MM.1S (cell line): ENCODE measurements at places on chromosomes 13 and 19.
A peak's percentile ranks its signal among the peaks of the same experiment; 100 is the strongest.

- no peak for DNase-seq
These were observed 15.3 kb downstream of the ZBTB7A start for GRCh38 chr19:4051175-4052101.

DNA sequence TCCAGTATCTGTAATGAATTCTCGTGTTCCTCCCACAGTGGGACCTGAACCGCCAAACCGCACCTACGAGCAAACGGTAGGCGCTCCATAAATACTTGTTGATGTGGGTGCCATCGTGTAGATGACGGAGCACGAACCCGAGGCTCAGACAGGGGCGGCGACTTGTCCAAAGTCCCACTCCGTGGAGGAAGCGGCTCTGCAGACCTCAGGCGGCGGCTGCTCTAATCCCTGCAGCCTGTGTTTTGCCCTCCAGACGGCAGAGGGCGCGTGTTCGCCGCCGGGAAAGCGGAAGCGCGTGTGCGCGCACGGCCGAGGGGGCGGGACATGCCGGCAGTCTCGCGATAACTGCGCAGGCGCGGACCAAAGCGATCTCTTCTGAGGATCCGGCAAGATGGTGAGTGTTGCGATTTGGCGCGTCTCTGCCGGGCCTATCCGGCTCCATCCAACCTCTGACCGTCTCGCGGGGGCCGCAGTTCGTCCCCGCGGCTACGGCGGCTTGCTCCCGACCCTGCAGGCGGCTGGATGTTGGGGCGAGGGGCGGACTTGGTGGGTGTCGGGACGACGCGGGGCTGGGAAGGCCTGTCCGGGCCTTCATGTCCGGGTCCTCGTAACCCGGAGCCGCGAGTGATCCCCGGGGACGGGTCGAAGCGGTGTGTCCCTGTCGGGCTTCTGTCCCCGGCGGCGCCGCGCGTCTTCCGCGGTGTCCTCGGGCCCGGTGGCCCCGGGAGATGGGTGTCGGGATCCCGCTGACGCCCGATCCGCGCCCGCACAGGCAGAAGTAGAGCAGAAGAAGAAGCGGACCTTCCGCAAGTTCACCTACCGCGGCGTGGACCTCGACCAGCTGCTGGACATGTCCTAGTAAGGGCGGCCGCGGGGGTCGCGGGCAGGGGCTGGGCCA, at the start of gene RPS15:
TSS of gene RPS15 (plus strand) at position 362 of the 898 bp plus-strand sequence. CDS start at position 392, 30 bp downstream.
- DNase-seq, result peak; percentile 98

DNA sequence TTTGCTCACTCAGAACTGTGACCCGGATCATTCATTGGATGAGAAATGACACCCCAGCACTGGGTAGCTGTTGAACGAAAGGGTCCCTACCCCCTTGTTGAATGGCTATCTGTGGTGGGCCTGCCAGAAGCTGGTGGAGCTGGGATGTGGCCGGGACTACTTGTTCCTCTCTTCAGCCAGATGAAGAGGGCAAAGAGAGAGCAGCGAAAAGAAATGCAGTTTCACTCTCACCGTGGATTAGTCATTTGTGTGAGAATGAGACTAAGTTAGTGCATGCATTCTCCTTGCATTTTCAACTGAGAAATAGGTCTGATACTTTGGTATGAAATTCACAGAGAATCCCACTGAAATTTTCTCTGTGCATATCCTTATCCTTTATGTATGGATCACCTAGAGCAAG, 553.1 kb downstream of the IRS2 start:
- DNase-seq, result no peak

- DNase-seq, result peak; percentile 88
These were observed 169.3 kb downstream of the COL4A1 start for GRCh38 chr13:110137680-110138009.

DNA sequence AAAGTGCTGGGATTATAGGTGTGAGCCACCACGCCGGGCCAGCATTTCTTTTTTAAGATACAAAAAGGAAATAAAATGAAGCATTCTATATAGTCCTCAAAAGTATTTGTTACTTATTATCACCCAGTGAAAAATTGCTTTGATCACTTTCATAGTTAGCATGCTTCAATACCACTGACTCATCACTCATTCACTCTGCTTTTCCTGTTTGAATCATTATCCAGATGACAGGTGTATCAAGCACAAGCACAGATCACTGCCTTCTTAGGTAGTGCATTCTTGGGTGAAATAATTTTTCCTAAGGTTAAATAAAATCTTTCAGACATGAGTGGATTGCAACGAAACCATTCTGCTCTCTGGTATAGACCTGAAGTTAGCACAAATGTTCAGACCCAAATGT, 35.8 kb upstream of the SPART start:
- no peak for DNase-seq

DNA sequence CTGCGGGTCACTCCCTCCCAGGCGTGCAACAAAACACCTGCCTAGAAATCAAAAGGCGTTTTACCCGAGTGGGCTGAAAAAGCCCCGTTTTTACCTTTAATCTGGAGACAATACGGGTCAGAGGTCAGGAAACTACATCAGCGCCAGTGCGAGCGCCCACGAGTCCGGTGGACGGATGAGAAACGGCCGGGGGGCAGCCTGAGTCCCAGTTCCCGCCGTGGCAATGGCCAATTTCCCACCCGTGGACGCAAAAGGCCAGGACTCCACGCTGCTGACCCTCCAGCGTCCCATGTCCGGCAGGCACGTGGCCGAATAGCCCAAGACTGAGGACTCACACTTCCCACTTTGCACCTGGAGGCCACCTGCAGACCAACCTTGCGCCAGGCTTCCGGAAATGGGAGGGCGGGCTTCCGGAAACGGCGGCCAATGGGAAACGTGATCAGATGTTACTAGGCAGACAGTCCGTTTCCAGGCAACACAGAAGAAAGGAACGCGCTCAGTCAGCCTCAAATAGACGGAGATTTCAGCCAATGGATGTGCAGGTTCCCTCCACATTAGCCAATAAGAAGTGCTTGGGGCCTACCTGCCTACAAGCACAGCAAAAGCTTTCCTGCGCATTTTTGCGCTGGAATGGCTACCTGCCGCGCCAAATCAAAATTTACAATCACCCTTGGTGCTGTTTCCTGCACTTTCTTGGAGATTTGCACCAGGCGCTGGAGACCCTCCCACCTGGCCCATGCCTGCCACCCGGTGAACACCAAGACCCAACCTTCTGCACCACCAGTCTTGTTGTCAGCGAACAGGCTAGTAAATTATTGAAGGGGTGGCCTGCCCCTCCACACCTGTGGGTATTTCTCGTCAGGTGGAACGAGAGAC, 47.4 kb downstream of the ZFP14 start:
- DNase-seq, result peak; percentile 70

GRCh38 chr19:38211151-38211591, 12.9 kb downstream of the DPF1 start:
- DNase-seq, result no peak

DNA sequence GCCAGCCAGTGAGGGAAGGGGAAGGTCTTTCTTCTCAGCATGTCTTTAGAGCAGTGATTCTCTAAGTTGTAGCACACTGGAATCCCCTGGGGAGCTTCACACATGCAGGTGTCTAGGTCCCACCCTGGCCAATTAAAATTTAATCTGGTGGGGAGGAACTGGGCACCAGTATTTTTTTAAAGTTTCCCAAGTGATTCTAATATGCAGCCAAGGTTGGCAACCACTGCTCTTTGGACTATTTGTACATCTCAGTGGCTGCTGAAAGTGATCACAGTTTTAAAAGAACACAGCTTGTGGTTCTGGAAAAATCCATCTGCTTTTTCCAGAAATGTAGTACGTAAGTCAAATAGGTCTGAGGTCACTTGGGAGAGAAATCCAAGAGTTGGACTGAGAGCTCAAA, 10.7 kb upstream of the KATNAL1 start:
- no peak for DNase-seq

GRCh38 chr13:98780451-98780850, 28.0 kb upstream of the SLC15A1 start:
- no peak for DNase-seq

GRCh38 chr13:21616205-21616866, 12.4 kb upstream of the MICU2 start:
- DNase-seq, result no peak

GRCh38 chr19:45785097-45785496, 2.8 kb upstream of the DMPK start:
- no peak for DNase-seq

DNA sequence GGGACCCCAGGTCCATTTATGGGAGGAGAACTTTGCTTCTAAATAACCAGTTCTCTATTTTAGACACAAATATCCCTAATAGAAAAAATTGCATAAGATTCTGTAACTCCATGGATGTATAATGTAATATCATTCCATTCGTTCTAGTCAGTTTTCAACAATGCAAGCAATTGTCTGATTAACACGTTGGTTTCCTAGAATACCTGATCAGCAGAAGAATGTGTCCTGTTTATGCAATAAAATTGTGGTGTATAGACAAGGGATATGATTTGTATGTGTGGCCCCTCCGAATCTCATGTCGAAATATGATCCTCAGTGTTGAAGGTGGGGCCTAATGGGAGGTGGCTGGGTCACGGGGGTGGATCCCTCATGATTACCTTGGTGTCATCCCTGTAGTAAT, 62.1 kb downstream of the RUBCNL start:
- no peak for DNase-seq

DNA sequence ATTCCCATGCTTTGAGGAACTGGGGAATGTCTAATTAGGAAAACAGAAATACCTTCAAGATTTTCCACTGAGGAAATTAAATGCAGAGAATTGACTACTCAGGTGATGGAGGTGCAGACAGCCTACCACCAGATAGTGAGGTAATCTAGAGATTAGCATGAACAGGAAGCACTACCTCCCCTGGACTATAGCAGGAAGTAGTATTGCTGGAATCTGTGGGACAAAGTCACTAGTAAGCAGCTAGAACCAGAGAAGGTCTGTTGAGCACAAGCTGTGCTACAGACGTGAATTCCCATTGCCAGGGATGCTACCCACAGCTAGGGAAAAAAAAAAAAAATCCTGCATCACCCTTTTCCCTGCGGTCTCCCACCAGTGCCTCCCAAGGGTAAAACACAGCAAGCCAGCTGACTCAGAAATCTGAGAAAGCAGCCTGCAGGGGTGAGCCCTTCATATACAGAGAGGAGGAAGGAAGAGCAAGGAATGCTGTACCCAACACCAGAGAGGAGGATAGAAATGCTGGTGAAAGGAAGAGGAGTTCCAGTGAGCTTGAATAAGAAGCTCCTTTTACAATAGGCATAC, 10.2 kb downstream of the ENOX1 start:
- no peak for DNase-seq

DNA sequence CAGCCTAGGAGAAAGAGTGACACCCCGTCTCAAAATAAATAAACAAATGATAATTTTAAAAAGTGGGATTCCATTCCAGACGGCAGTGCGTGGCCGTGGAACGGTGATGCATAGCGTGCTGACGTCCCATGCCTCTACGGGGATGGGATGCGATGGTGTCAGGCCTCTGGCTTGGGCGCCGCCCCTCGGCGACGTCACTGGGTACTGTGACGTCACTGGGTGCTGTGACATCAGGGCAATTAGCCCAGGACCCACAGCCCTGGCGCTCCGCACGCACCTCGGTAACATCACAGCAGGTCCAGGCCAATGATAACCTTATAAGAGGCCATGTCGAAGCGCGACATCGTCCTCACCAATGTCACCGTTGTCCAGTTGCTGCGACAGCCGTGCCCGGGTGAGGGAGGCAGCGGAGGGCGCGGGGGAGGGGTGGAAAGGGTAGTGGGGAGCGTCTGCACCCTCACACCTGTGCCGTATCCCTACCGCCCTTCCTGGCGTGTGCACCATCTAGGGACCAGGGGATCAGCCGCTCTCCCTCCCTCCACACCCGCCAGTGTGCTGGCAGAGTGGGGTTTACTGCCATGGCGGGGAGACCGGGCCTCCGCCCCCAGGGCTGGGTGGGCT, at the start of gene GAPDHS:
TSS of gene GAPDHS (plus strand) at position 256 of the 621 bp plus-strand sequence. CDS start at position 328, 72 bp downstream.
- no peak for DNase-seq

- no peak for DNase-seq
These were observed 21.6 kb upstream of the C1QTNF9 start for GRCh38 chr13:24287748-24288287.

GRCh38 chr19:49490287-49491029, 3.0 kb downstream of the RPL13A start:
- no peak for DNase-seq

GRCh38 chr19:42253245-42254088, 1.5 kb downstream of the ERF start:
- peak; percentile 48 for DNase-seq

- no peak for DNase-seq
These were observed 46.1 kb downstream of the OXGR1 start for GRCh38 chr13:96948127-96948526.

DNA sequence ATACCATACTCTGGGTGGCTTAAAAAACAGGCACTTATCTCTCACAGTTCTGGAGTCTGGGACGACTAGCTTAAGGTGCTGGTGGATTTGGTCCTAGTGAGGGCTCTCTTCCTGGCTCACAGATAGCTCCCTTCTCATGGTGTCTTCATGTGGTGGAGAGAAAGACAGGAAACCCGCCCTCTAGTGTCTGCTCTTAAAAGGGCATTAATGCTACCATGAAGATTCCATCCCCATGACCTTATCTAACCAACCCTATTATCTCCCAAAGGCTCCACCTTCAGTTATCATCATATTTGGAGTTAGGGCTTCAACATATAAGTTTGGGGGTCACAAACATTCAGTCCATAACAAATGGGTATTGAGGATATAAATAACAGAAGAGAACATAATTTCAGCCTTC, 139.4 kb downstream of the HS6ST3 start:
- DNase-seq, result peak; percentile 32

- DNase-seq, result no peak
These were observed 7.5 kb upstream of the SACS start for GRCh38 chr13:23440821-23441618.

- DNase-seq, result no peak
These were observed 1337.3 kb downstream of the PCDH9 start for GRCh38 chr13:65892859-65893258.

DNA sequence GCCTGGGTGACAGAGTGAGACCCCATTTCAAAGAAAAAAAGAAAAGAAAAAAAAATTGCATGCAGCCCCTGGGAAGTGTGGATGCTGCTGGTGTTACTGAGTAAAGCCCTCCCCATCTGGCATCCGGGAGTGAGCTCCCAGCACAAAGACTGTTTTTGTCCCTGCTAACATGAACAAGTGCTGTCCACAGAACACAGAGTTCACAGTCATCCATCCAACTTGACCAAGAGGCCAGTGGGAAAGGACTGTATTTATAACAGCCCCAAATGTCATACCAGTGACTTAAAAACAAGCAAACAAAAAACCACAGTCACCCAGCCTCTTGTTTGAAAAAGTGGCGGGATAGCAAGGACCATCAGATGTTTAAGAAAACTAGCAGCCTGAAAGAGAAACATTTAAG, 10.8 kb downstream of the FBXO17 start:
- DNase-seq, result no peak

DNA sequence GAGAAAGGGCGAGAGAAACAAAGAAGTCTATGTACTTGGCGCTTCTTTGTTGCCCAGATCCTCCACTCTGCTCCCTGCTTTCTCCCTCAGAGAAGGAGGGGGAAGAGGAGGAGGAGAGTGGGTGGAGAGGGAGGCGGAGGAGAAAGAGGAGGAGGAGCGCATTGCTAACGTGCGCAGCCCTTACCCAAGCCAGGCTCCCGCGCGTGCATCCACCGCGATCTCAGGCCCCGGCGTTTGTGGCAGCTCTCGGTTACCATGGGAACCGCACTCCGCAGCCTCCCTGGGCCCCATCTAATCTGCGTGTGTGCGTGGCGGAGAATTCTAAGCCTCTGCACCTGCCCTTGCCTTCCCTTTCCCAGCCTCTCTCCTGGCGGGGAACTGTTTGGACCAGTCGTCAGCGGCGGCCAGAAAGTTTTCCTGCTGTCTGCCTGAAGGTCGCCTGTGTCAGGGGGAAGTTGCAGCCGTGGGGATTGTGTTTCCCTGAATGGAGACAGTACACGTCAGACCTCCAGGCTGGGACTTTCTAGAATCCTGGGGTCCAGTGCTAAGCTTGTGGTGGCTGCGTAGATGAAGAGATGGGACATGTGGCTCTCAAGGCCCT, at the start of gene ERICH6B:
TSS of gene ERICH6B (minus strand) at position 239 of the 601 bp plus-strand sequence. CDS start 18,734 bp downstream, outside the sequence.
- no peak for DNase-seq

GRCh38 chr13:25493931-25494640, 122.3 kb downstream of the ATP8A2 start:
- no peak for DNase-seq
